Activated CD8-positive, alpha-beta memory T cell treated with anti-CD3 and anti-CD28 coated beads for 1 hour (primary cell): ENCODE measurements at places on chromosomes 2 and 18.

DNA sequence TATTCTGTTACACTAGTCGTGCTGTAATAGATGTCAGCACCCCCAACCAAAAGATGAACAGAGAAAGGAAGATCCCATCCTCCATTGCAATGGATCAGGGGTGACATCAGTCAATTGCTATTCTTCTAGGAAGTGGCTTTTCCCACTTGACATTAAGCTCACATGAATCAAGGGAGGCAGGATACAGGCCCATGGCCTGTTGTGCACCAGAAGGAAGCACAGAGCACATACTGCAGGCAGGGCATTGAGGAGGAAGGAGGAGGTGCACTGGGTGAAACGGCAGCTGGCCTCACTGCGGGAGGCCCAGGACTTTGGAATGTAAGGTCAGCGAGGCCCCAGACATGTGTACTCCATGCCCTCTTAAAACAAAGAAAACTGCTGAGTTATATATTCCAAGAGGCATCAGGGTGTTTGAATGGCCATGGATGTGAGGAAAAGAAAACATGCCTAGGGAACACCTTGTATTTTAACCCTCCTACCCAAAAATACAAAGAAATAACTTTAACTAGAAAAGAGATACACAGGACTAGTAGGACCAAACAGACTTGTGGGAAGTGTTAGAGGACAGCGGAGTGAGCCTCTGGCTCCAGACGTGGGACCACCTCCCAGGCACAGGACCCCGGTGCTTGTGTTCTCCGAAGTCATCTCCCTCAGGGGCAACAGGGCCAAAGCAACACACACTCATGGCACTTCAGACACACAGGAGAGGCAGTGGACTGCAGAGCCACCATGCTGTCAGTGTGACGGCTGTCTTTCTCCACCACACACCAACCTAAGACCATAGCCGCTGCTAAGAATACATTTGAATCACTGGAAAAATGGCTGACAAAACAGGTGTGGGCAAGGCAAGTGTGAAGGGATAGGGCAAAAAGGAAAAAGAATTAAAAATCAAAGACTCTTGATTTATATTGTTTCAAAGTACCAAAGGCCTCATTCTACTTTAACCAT is 51.4 kb upstream of the RIOK3 start:
- no peak for DNase-seq

- no peak for DNase-seq
These were observed 501.8 kb upstream of the SALL3 start for GRCh38 chr18:78477840-78478239.

GRCh38 chr2:195363496-195363895 is 293.5 kb upstream of the SLC39A10 start:
- no peak for DNase-seq

- no peak for DNase-seq
These were observed 36.6 kb upstream of the DYNC2LI1 start for GRCh38 chr2:43737097-43737854.

DNA sequence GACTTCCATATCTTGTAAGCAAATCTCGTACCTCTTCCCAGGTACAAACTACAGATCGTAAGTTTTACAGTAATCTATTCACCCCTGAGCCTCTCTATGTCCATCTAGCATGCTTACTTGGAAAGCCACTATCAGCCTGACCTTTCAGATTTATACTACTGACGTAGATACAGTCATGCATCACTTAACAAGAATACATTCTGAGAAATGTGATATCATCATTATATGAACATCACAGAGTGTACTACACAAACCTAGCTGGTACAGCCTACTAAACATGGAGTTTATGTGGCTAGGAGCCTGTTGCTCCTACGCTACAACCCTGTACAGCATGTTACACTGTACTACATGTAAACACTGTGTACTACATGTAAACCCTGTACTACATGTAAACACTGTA is 293.2 kb upstream of the ZNF804A start:
- DNase-seq: no peak
